ENCODE measurements at places on chromosomes 7 and 10. TPM values are rescaled to one million over a fixed set of nuclear protein-coding genes. Genes with fewer than 3 reads are reported as not detected.
A peak's percentile ranks its signal among the peaks of the same experiment; 100 is the strongest.

The LLCFC1 gene
- total RNA-seq = 6.4 TPM

The VENTX gene
- total RNA-seq = 1.8 TPM

The PHYHIPL gene
- total RNA-seq = 7.0 TPM

DNA sequence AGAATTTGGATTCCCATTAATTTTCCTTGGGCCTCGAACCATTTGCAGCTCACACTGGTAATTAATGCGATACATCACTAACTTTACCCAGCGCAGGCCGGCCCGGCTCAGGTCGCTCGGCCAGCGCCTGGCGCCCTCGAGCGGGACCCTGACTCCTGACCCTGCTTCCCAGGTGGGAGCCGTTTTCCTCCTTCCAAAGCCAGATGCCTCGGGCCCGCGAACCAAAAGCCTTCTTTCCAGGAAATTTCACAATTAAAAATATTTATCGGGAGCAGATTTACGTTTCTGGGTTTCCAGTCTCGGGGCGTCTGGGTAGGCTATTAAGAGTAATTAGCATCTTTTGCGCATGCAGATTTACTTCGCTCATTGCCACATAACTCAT is 12.2 kb downstream of the LBX1 start:
- no peak for DNase-seq

- DNase-seq = no peak
These were observed 79.7 kb upstream of the FAM3C start for GRCh38 chr7:121475806-121476205.

DNA sequence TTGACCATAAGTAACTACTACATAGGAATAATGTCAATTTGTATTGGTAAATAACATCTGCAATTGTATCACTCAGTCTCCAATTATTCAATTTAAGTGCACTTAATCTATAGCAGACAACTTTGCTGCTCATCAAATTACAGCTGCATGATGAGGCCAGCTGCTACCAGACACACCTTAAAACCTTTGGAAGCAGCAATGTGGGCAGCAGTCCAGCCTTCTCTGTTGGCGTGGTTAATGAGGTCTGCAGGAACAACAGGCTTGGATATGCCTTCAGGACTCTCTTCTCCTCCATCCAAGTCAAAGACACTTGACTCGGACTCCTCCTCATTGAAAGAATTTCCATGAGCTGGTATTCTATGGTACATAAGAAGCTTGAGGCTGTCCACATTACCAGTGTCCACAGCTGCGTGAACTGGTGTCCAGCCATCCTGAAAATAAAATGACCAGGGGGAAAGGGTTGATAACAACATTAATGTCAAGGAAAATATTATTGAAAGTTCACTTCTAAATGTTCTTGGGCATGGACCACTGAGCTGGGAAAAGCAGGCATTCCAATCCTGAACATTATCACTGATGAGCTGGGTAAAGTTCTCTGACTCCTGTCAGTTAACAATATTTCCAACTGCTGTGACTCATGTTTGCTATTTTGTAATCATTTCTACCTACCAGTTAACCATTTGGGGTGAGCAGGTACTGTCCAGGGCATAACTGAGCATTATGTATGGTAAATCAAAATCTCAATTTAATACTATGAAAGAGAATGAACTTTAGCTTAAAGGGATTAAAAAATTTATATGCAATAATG is 95.7 kb downstream of the CTTNBP2 start:
- no peak for DNase-seq

DNA sequence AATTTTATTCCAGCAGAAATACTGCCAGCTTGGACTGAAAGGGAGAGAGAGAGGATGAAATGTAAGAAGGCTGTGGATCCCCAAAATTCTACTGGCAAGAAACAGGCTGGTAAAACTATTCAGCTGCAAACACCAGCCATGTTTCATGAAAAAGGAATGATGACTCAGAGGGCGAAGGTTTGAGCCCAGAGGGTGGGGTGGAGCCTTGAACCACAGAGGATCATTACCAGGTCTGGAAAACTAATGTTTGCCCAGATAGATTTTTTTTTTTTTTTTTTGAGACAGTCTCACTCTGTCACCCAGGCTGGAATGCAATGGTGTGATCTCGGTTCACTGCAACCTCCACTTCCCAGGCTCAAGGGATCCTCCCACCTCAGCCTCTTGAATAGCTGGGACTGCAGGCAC is 41.7 kb upstream of the NRF1 start:
- no peak for DNase-seq

DNA sequence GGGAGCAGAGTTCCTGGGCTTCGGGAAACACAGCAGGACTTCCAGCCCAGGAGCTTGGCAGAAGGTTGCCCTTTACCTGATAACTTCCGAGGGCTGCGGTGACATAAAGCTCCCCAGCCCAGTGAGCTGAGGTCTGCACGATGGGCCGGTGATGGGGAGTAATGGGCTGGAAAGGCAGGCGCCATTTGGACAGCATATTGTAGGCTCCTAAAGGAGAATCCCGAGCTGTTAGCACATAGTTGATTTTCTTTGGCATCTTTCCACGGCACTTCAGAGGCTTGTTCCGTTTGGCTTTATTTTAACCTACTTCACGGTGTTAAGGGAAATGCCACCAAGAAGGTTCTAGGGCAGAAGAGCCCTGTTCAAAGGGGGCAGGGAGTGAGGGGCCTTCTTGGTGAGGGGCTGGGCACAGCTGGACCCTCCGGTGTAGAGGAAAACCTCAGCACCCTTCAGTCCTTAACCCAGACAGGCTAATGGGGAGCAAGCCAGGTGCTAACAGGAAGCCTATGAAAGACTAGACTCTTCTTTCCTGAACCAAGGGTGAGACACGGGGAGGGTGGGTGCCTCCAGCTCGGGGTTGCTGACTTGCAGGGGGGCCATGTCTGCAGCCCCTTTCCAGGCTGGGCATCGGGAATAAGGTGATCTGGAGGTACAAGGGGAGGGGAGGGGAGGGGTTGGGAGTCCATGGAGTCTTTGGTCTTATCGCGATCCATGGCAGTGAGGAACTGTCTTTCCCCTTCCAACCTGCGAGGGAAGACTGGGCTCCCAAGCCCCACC is 347.7 kb downstream of the GLRX3 start:
- no peak for DNase-seq

GRCh38 chr10:12561720-12562119 is 212.4 kb downstream of the CAMK1D start:
- no peak for DNase-seq

GRCh38 chr10:33509231-33509831 is 174.9 kb upstream of the NRP1 start:
- peak; percentile 30 for DNase-seq

- no peak for DNase-seq
These were observed 15.5 kb upstream of the FZD8 start for GRCh38 chr10:35657621-35658020.

DNA sequence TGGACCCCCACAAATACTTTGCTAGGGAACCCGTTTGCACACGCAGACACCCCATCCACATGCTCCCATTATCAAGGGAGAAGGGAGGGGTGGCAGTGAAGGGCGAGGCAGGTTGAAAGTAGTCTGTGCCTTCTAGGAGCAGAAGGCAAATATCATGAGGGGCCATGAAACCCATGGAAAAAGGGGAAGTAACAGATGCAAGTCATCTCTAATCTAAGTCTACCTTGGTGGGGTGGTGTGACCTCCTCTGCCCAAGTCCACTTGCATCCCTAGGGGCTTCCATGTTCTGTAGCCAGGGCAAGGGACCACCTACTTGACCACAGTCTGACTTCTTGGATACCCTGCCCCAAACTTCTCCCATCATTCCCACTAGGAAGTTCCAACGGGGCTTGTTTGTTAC is 5.5 kb downstream of the GIMAP6 start:
- DNase-seq = no peak

- DNase-seq = peak; percentile 42
These were observed 291.3 kb upstream of the ZMIZ1 start for GRCh38 chr10:78777466-78777865.

DNA sequence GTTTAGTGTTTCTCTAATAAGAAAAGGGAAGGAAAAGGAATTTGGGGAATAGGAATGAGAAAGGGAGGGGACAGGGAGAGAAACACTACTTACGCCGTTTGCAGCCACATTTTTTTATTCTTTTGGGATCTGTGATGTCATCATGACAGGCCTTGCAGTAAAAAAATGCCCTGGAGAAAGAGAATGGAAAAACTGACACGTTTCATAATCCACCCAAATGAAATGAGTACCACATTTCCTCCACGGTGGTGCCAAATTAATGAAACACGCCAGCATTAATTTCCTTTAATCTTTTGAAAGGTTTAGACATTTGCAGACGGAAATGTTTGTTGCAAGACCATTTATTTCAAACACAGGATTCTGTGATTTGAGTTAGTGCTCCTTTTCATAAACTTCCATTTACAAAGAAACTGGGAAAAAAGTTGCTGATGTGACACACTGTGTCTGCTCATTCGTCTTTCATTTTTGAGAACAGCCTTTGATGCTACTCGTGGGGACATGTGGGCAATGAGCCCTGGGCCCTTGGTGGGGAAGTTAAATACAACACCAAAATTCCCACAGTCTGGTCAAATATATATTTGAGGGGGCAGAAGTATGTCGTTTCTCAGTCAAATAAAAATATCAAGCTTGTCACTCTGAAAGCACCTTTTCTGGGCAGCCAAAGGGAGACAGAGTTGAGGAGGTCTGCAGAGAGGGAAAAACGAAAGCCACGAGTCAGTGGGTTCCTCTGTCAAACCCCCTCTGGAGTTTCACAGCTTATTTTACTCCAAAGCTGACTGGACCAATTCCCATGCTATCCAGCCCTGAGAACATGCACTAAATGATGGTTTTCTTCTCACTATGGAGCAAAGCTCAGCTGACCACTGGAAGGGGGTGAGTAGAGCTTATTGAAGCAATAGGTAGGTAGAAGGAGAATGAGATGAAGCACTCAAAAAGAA is 625.5 kb downstream of the KCNMA1 start:
- DNase-seq = no peak

GRCh38 chr7:131424219-131424822 is 96.6 kb downstream of the MKLN1 start:
- no peak for DNase-seq

- no peak for DNase-seq
These were observed 36.9 kb upstream of the C10orf67 start for GRCh38 chr10:23381298-23382040.

GRCh38 chr7:150845421-150845861 is 6.9 kb upstream of the AOC1 start:
- no peak for DNase-seq

DNA sequence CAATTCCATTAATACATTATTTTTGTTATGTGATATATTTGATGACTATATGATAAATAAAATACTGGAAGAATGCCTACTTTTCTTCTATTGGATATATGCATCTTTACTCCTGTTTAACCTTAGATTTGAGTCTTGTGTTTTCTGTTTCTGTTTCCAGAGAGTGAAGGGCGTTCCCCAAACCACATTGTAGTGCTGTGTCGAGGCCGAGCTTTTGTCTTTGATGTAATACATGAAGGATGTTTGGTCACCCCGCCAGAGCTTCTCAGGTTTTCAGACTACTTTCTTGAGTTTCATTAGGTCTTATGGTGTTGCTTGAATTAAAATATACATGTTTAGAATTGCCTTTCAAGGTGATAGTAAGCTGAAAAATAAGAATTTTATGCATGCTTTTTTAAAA is 23.8 kb downstream of the CROT start:
- no peak for DNase-seq

DNA sequence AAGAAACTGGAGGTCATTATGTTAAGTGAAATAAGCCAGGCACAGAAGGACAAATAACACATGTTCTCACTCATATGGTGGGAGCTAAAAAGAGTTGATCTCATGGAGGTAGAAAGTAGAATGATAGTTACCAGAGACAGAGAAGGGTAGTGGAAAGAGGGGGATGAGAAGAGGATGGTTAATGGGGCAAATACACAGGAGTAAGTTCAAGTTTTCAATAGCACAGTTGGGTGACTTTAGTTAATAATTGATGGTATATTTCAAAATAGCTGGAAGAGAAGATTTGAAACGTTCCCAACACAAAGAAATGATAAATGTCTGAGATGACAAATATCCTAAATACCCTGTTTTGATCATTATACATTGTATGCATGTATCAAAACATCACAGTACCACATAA is 261.8 kb downstream of the THSD7A start:
- DNase-seq = no peak

DNA sequence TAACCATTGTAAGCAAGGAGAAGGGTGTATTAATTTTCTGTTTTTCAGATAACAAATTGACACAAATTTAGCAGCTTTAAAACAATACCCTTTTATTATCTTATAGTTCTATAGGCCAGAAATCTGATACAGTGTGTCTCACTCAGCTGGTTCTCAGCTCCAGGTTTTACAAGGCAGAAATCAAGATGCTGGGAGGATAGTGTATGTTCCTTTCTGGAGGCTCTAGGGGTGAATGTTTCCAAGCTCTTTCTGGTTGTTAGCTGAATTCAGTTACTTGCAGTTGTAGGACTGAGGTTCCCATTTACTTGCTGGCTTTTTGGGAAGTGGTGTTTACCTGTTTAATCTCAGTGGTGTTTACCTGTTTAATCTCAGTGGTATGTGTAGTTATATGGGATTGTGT is 125.4 kb downstream of the ADK start:
- no peak for DNase-seq

DNA sequence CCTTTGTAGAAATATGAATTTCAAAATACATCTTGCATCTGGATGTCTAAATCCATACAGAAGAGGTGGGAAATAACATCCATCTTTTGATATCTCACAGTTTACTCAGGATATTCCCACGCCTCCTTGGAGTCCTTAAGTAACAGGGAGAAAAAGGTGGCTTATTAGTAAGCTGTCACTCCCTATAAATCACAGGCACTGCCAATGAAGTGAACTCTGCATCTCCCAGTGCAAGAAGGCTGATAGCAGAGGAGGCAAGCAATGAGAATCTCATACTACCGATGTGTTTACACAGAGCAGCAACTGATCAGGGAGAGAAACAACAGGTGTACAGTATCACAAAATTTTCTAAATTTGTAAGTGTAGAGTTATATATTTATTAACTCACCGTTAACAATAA is 551.8 kb downstream of the NXPH1 start:
- DNase-seq = no peak

- DNase-seq = no peak
These were observed 116.0 kb upstream of the C7orf33 start for GRCh38 chr7:148474481-148475025.
